ENCODE measurements at places on chromosomes 2 and 18. TPM values are rescaled to one million over a fixed set of nuclear protein-coding genes. Genes with fewer than 3 reads are reported as not detected.

The CCDC68 gene
- total RNA-seq = 1.9 TPM

DNA sequence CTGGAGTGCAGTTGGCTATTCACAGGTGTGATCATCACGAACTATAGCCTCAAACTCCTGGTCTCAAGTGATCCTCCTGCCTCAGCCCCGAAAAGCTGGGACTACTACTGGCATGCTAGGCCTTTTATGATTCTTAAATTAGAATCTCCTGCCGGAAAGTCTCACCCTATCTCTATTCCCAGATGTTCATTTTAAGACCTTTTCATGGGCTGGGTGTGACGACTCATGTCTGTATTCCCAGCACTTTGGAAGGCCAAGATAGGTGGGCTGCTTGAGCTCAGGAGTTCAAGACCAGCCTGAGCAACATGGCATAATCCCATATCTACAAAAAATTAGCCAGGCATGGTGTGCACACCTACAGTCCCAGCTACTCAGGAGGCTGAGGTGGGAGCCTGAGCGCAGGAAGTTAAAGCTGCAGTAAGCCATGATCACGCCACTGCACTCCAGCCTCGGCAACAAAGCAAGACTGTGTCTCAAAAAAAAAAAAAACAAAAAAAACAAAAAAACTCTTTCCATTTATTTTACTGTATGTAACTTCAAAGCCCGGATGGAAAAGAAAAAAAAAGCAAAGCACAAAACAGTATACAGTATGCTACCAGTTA, 8.1 kb downstream of the PPP4R3B start:
- DNase-seq = no peak

DNA sequence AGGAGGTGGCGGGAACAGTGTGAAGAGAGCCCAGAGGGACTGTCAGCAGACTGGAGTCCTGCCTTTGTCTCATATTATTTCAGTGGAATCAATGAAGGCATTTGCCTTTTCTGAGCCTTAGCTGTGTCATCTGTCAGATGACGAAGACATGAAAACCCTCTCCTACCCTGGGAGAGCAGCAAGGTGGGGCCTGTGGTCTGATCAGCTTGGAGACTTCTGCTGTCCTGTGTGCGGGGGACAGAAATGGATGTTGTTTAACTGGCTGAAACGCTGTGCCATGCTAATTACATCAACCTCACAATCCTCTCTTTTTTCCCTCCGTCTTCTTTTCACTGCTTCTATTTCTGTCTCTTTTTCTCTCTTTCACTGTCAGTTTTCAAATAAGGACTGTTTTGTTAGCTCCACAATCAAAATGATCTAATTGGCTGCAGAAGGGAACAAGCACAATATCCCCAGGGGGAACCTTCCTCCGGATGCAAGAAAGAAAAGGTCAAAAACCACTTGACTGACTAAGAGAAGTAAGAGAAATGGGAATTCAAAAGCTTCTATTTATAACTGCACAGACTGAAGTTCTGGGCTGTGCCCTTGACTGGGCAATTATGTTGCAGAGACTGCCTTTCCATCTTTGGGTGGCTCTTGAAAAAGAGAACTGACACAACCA, 340.1 kb downstream of the CLIP4 start:
- DNase-seq = no peak

GRCh38 chr18:72940986-72941385, 73.2 kb upstream of the NETO1 start:
- no peak for DNase-seq

The ELOA2 gene
- not detected for total RNA-seq
